NT2/D1 (cell line): ENCODE measurements at places on chromosomes 16 and 17.

DNA sequence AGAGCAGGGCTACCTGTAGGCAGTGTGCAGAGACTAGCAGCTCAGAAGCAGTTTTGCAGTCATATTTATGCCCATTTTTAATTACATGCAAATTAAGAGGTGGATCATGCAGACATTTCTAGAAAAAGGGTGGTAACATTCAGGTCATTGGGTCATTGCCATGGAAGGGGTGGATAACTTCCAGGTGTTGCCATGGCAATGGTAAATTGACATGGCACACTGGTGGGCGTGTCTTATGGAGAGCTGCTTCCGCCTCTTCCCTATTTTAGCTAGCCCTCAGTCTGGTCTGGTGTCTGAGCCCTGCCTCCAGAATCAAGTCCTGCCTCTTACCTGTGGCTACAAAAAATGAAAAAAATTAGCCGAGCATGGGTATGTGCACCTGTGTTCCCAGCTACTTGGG lies 2.8 kb upstream of the DNAI2 start:
- DNase-seq, result no peak

GRCh38 chr17:3729881-3730280 lies 6.2 kb downstream of the HASPIN start:
- DNase-seq, result no peak

GRCh38 chr17:75824666-75825065 lies 19.5 kb downstream of the UNC13D start:
- no peak for DNase-seq

- DNase-seq, result no peak
Observed at GRCh38 chr16:396199-396598, 800 bp upstream of the NME4 start.
